ENCODE measurements at places on chromosomes 1 and 21. TPM values are rescaled to one million over a fixed set of nuclear protein-coding genes. Genes with fewer than 3 reads are reported as not detected.

Gene SLC9A1
- 27.3 TPM for total RNA-seq

DNA sequence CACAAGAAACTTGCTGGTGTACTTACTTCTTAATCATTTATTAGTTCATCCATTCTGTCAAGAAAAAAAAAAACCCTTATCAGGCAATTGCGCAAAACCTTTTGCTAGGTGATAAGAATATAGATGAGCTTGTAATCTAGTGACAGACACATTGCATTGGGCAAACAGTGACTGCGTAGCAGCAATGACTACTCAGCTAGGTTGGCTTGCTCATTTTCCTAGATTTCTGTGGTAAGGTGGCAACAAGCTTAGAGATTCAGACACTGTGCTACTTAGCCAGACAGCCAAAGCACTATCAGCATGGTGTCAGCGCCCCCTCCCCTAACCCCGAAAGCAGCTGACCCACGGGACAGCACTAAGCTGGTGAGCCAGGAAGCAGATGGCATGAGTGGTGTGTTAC lies 203.1 kb downstream of the BARHL2 start:
- ATAC-seq = no peak

Gene TFF2
- total RNA-seq = not detected

DNA sequence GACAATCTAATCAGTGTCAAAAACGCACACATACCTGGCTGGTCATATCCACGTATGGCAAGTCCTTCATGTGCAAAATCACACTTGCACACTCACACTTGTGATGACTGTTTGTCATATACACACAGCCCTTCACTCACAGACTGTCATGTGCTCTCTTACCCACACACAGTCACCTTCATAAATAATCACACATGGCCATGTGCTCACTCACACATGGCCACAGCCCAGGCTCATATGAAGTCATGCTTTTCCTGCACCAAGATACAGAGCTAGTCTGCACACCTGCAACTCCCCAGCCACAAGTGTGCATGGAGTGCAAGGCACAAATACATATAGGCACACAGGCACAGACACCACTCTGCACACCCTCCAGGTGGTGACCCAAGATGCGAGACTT lies 45.4 kb upstream of the FOXO6 start:
- no peak for ATAC-seq

Gene HP1BP3
- 147 TPM for total RNA-seq

DNA sequence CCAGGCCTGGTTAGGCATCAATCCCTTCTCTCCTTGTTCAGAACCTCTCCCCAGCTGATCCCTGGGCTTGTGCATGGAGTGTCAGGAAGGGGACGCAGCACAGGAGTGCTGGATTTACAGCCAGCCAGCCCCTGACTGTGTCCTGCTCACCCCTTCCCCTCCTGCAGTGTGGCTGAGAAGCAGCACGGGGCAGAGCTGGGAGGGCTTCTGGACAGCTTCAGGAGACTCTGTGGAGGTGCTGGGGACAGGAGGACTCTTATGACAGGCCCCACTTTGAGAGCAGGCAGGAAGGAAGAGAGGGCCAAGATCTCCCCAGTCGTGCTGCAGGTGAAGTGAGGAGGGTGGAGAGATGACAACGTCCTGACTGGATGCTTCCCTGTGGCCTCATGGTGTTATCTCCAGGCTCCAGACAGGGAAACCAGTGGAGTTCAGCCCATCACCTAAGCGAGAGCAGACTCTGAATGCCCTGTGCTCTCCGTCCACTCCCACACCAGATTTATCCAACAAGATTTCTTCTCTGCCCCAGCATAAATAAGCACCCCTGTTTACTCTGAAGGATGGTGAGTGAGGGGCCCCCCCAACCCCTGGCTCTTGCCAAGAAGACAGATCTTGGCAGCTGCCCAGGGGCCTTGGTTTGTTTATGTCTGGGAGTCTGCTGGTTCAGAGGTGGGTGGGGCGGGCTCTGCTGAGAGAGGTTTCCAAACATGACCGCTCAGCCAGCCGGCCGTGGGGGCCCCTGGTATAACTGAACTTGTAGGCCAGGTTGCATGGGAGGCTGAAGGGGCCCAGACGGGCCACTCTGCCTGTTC lies 21.3 kb downstream of the TMCC2 start:
- no peak for ATAC-seq

Gene S100A7A
- 24.6 TPM for total RNA-seq

Gene CHODL
- 0.72 TPM for total RNA-seq

GRCh38 chr21:44347911-44348451 lies 5.4 kb upstream of the TRPM2 start:
- no peak for ATAC-seq

- ATAC-seq = no peak
Measured at GRCh38 chr21:16873176-16873575, 639.7 kb upstream of the CXADR start.

Gene GPR89B
- total RNA-seq = 6.8 TPM

Data from esophagus mucosa (tissue), 1 donor.